Islet precursor cell (in vitro differentiated cells): ENCODE measurements at places on chromosomes 13 and 19.

DNA sequence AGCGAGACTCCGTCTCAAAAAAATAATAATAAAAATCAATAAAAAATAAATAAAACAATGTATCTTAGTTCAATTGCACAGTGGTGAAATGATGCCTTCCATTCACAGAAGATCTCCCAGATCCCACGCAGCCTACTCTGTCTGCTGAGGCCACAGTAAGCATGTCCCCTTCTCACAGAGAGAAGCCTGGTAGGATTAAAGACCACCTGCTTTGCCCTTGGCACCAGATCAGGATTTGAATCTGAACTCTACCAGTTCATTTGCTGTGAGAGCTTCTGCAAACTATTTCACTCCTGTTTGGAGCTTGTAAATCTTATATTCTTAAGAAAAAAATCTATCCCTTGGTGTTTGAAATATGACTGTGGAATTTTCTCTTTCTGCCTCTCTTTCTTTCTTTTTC lies 2.2 kb upstream of the SLC7A1 start:
- DNase-seq, result no peak

GRCh38 chr13:108961542-108962125 lies 332.2 kb downstream of the MYO16 start:
- DNase-seq, result no peak

GRCh38 chr13:29474991-29475390 lies 120.5 kb downstream of the SLC7A1 start:
- DNase-seq, result no peak

DNA sequence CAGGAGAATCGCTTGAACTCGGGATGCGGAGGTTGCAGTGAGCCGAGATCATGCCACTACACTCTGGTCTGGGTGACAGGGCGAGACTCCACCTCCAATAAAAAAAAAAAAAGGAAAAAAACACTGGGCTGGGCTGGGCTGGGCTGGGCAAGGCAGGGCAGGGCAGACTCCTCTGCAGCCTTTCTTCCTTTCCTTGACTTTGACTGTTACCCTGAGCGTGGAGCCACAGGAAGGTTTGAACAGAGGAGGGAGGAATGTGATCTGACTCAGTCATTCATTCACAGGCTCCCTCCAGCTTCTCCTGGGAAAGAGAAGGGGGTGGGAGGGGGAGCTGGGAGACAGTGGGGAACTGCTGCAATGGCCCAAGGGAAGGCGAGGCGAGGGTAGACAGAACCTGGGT lies 2.7 kb upstream of the ACTN4 start:
- DNase-seq, result peak; percentile 86
